ENCODE measurements at places on chromosomes 7 and 10.

DNA sequence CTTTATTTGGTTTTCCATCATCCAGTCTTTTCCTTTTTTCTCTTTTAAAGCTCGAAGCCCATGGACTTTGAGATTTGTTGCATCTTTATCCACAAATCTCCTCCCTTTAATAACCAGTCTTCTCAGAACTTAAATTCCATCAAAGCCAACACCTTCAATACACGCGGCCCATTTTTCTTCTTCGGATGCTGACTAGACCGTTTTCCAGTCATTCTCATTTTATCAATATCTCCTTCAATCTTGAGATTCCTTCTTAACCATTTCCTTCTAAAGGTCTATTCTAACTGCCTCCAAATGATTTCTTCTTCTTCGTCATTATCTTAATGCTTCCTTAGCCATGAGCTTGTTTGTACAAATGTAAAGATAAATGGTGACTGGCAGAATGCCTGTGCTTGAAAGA lies 173.5 kb downstream of the BAMBI start:
- DNase-seq: no peak

- no peak for DNase-seq
These were observed 134.4 kb downstream of the SNX10 start for GRCh38 chr7:26426096-26426495.

- DNase-seq: no peak
These were observed 1531.1 kb upstream of the LRRTM3 start for GRCh38 chr10:65394502-65395297.

- DNase-seq: no peak
These were observed 425.8 kb upstream of the NRP1 start for GRCh38 chr10:33760056-33760943.

DNA sequence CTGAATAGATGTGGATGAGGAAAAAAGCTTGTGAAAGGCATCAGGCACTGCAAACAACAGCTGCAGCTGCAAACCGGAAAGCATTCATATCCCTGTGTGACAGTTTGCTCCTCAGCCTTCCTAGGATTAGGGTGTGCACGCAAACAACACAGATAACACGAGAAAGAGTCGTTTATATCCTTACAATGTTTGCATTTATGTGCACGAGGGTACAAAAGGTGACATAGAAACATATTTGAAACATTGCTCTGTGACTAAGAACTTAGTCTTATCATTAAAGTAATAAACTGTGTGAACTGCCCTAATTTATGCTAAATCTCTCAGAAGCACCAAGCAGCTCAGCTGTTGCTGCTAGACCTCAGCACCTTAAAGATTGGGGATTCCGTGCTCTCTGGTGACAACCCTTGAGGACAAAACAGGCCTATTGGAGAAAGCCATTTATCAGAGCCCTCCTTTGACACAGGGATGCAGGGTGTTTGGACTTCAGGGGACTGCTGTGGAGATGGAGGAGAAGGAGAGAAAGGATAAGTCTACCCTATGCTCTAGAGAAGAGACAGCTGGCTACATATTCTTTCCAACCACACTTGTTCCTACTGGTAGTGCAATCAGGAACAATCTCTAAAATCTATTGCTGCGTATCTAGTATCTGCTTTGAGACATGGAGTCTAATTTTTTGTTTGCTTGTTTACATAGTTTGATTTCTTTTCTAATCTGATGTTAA lies 176.2 kb downstream of the GNAT3 start:
- DNase-seq: no peak

GRCh38 chr10:5211696-5212536 lies 15.3 kb downstream of the AKR1C4 start:
- no peak for DNase-seq

- no peak for DNase-seq
These were observed 125.5 kb downstream of the TNS3 start for GRCh38 chr7:47456210-47456955.

- no peak for DNase-seq
These were observed 49.9 kb downstream of the CALML3 start for GRCh38 chr10:5574642-5575131.

GRCh38 chr10:7610651-7611389 lies 55.9 kb downstream of the ITIH5 start:
- DNase-seq: no peak

- no peak for DNase-seq
These were observed 126.6 kb downstream of the CUX1 start for GRCh38 chr7:101943889-101944600.

DNA sequence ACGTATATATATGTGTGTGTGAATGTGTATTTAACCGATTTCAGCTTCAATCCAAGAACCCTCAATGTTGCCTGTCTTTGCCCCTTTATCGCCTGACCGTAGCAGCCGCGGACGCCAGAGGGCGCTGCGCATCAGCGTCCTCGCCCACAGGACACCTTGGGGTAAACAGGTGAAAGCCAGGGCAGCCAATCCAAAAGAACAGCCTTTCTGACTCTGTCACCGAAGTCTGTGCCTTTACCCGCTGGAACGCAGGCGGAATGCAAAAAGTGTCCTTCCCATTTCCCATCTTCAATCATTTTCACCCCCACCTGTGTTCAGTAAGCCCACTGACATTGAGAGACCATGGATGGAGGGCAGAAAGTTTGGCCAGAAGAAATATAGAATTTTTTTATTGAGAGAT lies 3.6 kb downstream of the NXPH1 start:
- no peak for DNase-seq

DNA sequence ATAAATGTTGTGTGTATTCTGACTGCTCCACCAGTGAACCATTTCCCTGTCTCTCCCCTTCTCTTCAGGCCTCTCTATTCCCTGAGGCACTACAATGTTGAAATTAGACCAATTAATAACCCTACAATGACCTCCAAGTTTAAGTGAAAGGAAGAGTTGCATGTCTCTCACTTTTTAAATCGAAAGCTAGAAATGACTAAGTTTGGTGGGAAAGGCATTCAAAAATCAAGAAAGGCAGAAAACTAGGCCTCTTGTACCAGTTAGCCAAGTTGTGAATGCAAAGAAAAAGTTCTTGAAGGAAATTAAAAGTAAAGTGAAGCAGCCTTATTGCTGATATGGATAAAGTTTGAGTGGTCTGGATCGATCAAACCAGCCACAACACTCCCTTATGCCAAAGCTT lies 198.3 kb upstream of the YAE1 start:
- DNase-seq: no peak

- no peak for DNase-seq
These were observed 6.6 kb downstream of the ADAMTS14 start for GRCh38 chr10:70678757-70679489.

GRCh38 chr7:77858278-77858677 lies 59.7 kb downstream of the PHTF2 start:
- no peak for DNase-seq

GRCh38 chr10:33800986-33801385 lies 466.5 kb upstream of the NRP1 start:
- DNase-seq: no peak

DNA sequence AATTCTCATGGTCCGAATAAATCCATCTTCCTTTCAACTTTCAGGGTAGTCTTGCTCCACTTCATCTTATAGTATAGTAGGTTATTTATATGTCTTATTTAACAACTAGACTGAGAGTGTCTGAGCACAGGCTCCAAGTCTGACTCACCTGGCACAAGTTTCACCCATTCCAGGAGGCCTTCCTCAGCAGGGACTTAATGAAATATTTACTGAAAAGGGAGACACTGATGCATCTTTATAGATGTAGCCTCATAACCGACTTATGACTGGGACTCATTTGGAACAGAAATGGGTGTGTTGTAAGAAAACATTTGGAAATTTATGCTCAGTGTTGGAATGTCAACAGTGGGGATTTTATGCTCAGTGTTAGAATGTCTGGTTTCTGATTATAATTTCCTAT lies 59.9 kb downstream of the CH25H start:
- DNase-seq: no peak

GRCh38 chr7:18320971-18321567 lies 174.5 kb upstream of the HDAC9 start:
- DNase-seq: no peak
